Colonic mucosa (tissue), 4 donors: ENCODE measurements at places on chromosomes 4 and X. TPM values are rescaled to one million over a fixed set of nuclear protein-coding genes. Genes with fewer than 3 reads are reported as not detected.

CASP6 gene
- 115 TPM for total RNA-seq

MAGEA1 gene
- not detected for total RNA-seq

CLTRN gene
- not detected for total RNA-seq

KLB gene
- 0.64 TPM for total RNA-seq

EDNRA gene
- 1.8 TPM for total RNA-seq

PDE5A gene
- total RNA-seq, result 42.5 TPM

CXorf65 gene
- total RNA-seq, result not detected

PRSS12 gene
- total RNA-seq, result 20.1 TPM

ZGRF1 gene
- 3.4 TPM for total RNA-seq

ANKRD50 gene
- 7.1 TPM for total RNA-seq

PROM1 gene
- 34.3 TPM for total RNA-seq

TMSB15A gene
- 0.88 TPM for total RNA-seq

RAP2C gene
- total RNA-seq, result 27.3 TPM

FRG2 gene
- total RNA-seq, result not detected

ARHGEF38 gene
- 14.4 TPM for total RNA-seq

TSPAN7 gene
- total RNA-seq, result 91.5 TPM

FAM47E gene
- 4.8 TPM for total RNA-seq

SASH3 gene
- 4.5 TPM for total RNA-seq

KCTD8 gene
- total RNA-seq, result 0.27 TPM

SRPX gene
- 7.6 TPM for total RNA-seq

CWH43 gene
- total RNA-seq, result 29.9 TPM

UBA6 gene
- total RNA-seq, result 57.2 TPM

ITIH6 gene
- not detected for total RNA-seq

PF4V1 gene
- not detected for total RNA-seq

TBC1D8B gene
- total RNA-seq, result 17.9 TPM

ZFYVE28 gene
- total RNA-seq, result 29.6 TPM

C1QTNF7 gene
- total RNA-seq, result 0.94 TPM

ACSL1 gene
- 80.4 TPM for total RNA-seq

RPA4 gene
- total RNA-seq, result 1.5 TPM

FAM184B gene
- 0.19 TPM for total RNA-seq

BBS12 gene
- total RNA-seq, result 1.9 TPM

TLL1 gene
- 3.4 TPM for total RNA-seq

MTTP gene
- total RNA-seq, result 0.69 TPM

HPGDS gene
- total RNA-seq, result 1.5 TPM

MECP2 gene
- 28.3 TPM for total RNA-seq

SLC6A14 gene
- 0.82 TPM for total RNA-seq

IL3RA gene
- total RNA-seq, result 6.7 TPM

SUPT20HL1 gene
- not detected for total RNA-seq

SYNPO2 gene
- 266 TPM for total RNA-seq

ANAPC4 gene
- total RNA-seq, result 24.8 TPM

VEGFC gene
- total RNA-seq, result 1.1 TPM

UGT2A1 gene
- total RNA-seq, result not detected

FREM3 gene
- total RNA-seq, result not detected

CENPVL1 gene
- not detected for total RNA-seq

FAM13A gene
- total RNA-seq, result 248 TPM

DRP2 gene
- total RNA-seq, result 1.1 TPM

STARD8 gene
- total RNA-seq, result 2.3 TPM

MAGED1 gene
- 96.8 TPM for total RNA-seq

IL15 gene
- 4.9 TPM for total RNA-seq

LIN54 gene
- 14.6 TPM for total RNA-seq

GNRHR gene
- total RNA-seq, result not detected

MAGEB1 gene
- not detected for total RNA-seq

MAGEC3 gene
- total RNA-seq, result not detected

SLC10A6 gene
- 0.58 TPM for total RNA-seq

PHEX gene
- total RNA-seq, result 0.56 TPM
